EH (cell line): ENCODE measurements at places on chromosomes 2 and 18.

GRCh38 chr2:238415036-238415764, 11.5 kb upstream of the ASB1 start:
- DNase-seq, result no peak

GRCh38 chr2:149826471-149827125, 239.0 kb upstream of the MMADHC start:
- DNase-seq, result peak; percentile 29

DNA sequence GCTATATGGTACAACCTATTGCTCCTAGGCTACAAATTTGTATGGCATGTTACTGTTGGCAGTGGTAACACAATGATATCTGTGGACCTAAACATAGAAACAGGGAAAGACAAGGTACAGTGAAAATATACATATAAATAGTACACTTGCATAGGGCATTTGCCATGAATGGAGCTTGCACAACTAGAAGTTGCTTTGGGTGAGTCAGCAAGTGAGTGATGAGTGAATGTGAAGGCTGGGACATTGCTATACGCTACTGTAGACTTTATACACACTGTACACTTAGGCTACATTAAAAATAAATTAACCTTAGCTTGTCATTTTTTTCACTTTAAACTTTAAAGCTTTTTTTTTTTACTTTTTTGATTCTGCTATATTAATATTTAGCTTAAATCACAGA, 500.0 kb upstream of the SETBP1 start:
- DNase-seq, result no peak

DNA sequence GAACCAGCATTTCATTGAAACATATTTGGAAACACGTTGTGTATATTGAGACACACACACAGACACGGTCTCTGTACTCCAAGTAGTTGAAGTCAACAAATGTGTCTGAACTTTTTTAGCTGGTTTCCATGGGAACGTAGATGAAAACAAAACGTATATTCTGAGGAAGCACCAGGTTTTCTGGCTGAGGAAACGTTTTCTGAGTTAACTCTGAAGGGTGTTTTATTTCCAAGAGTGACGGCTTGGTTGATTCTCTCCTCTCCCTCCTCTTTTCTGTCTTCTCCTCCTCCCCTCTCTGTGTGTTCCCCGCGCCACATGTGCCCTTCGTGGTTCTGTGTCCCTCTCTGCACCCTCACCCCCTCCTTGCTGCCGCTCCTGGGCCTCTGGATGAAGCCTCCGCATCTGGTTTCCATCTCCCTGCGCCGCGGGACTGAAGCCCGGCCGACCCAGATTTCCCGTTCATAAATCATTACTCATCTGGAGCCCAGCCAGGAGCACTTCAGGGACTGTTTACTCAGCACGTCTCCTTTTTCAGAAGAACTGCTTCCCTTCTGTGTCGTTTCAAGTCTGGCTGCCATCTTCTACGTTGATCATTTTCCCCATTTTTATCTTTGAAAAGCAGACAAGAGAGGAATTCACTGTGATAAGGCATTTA, 122.7 kb downstream of the COL6A3 start:
- peak; percentile 99 for DNase-seq

GRCh38 chr2:57902578-57902977, 144.0 kb upstream of the VRK2 start:
- DNase-seq, result no peak

DNA sequence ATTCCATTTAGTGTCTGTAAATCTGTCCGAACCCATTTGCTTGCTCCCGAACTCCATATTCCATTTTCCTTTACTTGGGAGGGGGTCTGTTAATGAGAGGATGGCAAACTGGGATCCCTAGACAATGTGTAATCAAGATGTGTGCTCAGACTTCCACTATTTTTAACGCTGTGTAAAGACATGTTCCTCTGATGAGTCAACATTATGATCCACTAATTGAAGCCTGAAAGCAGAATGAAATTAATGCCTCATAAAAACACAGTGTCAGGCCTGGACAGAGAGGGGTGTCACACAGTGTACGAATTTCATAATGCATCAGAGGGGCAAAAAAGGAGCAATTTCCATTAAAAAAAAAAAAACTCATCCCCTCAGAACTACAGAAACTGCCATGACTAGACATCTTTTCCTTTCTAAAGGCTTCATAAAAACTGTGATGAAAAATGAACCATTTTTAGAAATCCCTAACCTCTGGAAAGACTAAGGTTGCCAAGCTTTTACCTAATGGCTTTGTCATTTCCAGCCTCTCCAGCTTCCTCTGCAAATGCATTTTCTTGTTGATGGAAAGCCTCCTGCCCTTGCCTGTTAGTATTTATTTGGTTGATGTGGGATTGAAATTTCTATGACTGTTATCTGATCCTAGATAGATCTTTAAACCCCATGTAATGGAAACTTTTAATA, 209.2 kb upstream of the DCC start:
- no peak for DNase-seq

DNA sequence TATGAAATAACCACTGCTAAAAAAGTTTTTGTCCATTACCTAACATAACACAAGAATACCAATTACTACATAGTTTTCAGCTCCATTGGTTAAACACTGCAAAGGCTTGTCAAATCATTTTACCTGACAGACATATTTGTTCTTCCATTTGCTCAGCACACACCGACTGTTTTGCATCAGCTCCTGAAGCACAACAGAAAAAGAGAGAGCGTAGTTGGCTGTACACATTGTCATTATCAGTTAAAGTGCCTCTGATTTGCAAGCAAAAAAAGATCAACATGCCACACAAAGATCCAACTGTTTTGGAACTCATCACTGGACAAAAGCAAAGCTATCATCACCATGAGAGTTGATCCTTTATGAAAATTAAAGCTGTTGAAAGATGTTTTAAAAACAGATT, 103.8 kb downstream of the WDPCP start:
- no peak for DNase-seq

- DNase-seq, result peak; percentile 91
These were observed 38.5 kb downstream of the ROCK2 start for GRCh38 chr2:11305958-11306357.

- no peak for DNase-seq
These were observed 130.1 kb upstream of the CDH20 start for GRCh38 chr18:61203151-61203550.

DNA sequence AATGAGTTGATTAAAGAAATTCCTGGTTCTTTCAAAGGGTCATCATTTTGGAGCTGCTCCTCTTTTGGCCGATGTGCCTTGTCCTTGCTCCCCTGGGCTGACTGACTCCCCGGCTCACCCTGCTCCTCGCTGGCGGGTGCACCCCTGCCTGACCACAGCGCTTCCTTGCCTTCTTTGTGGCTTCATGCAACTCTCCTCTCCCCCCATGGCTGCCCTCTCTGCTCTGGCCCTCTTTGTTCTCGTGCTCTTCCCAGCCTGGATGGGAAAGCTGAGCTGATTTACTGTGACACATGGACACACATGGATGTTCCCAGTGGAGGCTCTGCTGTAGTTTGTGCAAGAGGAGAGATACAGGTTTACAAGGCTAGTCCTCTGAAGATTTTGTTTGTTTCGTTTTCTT, 234.6 kb downstream of the HAUS1 start:
- DNase-seq, result no peak

- no peak for DNase-seq
These were observed 4.5 kb downstream of the TMEM131 start for GRCh38 chr2:97991081-97991856.

DNA sequence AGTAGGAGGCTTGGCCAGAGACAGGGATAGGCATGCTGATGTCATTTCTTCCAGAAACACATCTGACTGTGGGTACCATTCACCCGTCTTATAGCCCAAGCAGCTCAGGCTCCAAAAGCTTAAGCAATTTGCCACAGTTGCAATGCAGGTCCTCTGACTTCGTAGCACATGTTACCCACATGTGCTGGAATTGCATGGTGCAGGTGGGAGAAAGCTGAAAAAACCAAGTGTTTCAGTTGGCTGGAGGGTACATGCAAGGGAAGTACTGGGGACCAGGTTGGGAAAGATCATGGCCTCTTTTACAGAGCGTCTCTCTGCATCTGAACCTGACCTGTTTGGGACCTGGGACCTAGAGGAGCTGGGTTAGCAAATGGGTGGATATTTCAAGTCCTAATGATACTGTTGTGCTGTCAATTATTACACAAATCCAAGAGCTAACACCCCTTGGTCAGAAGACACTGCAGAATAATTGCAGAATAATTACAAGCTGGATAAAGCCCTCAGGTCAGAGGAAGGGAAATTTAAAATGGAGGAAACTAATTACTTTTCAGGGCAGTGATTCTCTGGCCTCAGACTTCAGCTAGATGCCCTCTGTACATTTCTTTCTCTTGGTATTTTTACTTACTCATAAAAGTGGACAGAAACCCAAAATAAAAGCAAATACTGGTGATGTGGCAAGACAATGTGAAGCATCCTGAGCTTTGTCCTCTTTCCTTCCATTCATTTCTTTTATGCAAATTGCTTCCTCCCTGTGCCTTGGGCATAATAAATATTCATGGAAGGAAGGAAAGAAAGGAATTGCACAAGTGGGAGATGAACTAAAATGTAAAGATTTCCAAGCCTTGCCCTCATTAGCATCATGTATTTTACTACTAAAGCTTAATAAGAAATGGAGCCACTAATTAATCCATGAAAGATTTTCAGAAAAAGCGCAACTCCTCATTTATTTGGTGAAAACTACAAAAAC, 45.6 kb upstream of the TTC39C start:
- no peak for DNase-seq

- no peak for DNase-seq
These were observed 5.1 kb downstream of the SPATA3 start for GRCh38 chr2:231001036-231001435.

GRCh38 chr2:71824436-71824835, 323.2 kb downstream of the CYP26B1 start:
- no peak for DNase-seq

DNA sequence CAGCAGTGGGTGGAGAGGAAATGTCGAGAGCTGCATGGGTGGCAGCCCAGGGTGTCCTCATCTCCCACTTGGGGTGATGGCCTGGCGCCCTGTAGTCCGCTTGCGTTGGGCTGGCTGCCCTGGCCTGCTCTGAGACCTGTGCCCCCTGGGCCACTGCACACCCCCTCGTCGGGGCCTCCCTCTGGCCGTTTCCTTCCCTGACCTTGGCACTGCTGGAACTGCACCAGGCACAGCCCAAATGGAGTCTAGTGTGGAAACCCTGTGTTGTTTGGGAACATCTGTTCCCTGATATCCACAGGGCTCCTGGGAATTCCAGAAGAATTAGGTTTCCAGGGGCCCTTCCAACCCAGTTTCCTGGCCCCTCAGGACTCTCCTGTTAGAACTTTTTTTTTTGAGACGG, 13.9 kb downstream of the EFHD1 start:
- DNase-seq, result no peak

GRCh38 chr2:73243884-73244570, 9.9 kb downstream of the CCT7 start:
- peak; percentile 82 for DNase-seq

- DNase-seq, result no peak
These were observed 101.7 kb downstream of the DDX1 start for GRCh38 chr2:15693382-15693781.

- DNase-seq, result no peak
These were observed 83.1 kb downstream of the FBXO15 start for GRCh38 chr18:74064510-74064909.

DNA sequence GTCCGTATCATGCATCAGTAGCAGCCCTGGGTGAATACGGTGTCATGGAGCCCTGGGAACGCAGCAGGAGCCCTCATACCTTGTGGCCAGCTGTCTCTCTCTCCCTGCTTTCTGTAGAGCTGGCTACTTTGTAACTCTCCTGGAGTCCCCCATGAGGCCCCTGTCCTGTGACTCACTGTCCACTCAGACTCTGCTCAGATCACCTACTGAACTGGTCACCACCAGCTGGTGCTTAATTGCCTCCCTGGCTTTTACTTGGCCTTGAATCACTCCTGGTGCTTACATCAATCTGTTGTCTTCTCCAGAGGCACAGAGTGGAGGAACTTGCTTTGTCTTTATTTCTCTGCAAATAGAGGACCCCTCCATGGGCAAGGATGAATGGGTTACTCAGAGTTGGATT, 172.7 kb downstream of the HRH4 start:
- DNase-seq, result no peak

DNA sequence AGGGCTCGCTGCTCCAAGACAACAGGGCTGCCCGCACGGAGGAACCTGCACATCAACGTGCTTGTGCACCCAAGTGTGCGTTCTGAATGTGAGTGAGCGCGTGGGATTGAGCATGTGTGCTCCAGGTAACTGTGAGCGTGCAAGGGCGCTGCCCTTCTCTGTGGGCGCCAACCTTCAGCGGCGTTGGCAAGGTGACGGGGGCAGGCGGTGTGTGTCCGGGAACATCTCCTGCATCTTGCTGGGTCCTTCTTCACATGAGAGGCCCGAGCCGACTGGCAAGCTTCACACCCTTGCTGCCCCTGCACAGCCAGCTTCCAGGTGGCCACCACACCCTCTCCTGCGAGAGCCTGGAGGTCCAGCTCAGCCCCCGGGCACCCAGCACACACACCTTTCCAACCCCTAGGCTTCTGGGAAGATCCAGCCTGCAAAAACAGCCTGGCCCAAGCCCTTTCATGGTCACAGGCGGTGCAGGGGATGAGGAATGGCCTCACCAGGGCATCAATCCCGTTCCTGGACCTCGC, 220.9 kb downstream of the HDAC4 start:
- DNase-seq, result no peak

DNA sequence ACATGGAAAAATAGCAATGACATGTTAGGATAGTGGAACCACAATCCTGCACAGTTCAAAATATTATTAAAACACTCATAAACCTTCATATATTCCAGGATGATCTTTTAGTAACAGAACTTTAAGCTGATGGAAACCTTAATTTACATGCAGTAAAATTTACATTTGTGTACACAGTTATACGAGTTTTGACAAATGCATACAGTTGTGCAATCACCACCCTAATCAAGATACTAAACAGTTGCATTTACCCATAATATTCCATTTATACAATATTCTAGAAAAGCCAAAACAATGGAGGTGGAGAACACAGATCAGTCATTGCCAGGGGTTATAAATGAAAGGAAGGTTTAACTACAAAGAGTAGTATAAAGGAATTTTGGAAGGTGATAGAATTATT, 117.6 kb downstream of the EXOC6B start:
- no peak for DNase-seq

DNA sequence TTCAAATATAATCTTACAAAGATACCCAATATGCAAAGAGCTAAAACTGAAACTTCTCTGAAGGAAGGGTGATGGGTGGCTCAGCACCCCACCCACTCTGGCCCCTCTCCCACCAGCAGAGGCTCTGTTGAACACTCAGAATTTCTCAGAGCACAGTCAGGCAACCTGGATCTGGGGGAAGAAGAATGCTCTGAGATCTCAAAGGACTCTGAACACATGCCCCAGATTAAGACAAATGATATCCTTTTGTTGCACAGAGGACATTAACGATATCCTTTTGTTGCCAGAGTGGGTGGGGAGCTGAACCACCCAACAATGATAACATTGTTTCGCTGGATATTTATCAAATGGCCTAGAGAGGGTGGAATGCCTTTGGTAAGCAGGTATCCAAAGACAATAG, 104.8 kb downstream of the LBH start:
- no peak for DNase-seq

GRCh38 chr2:165745916-165746315, 48.1 kb downstream of the GALNT3 start:
- peak; percentile 28 for DNase-seq

GRCh38 chr2:103738606-103739005, 976.8 kb downstream of the TMEM182 start:
- no peak for DNase-seq
